ENCODE measurements at places on chromosomes 5 and 9.

DNA sequence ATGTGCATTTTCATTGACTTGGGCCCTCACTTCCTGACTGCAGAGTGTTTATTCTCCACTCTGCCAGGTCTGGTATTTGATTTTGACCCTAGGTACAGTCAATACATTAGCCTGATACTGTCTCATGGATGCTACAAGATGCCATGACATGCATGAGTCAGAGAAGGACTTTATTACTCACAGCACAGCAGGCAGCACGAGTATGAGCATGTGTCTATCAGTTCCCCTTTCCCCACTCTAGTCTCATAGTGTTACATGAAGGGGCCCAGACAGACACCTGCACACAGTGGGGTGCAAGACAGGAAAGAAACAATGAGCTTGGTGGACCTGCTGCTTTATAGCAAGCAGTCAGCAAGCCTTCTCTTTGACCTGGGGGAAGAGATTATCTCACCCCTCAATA lies 19.6 kb downstream of the ITGA2 start:
- no peak for DNase-seq

DNA sequence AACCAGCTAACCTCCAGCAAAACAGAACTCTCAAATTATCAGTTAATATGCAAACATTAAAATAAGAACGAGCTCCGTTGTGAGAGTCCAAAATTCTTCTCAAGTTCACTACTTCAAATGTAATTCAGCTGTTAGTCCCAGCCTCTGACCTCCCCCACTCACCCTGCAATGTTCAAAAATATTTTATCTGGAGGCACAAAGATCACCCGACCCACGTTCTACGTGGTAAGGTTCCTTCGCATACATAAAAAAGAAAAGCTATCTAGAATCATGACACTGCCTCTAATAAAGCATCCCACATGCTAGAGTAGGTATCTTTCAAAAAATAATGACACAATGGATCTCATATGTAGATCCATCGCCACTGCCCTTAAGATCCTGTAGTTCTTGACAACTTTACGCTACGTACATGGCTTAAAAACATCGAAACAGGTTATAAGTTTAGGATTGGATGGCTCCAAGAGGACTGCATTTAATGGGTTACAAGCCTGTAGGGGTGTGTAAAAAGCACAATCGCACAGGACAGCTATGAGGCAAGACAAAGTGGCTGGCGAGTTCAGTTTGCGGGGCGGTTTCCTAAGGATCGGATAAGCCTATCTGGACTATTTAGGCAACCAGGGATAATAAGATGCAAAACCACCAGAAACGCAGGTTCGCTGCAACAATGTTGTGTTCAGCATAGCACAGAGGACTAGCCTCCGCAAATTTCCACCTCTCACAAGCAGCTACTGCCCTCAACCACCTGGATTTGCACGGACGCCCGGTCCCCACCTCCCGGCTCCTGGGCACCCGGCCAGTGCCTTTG lies 969 bp downstream of the CLK4 start:
- no peak for DNase-seq

- DNase-seq: no peak
These were observed 587.3 kb downstream of the SEMA5A start for GRCh38 chr5:8958602-8959001.

GRCh38 chr5:134902071-134902801 lies 2.7 kb upstream of the PCBD2 start:
- no peak for DNase-seq

DNA sequence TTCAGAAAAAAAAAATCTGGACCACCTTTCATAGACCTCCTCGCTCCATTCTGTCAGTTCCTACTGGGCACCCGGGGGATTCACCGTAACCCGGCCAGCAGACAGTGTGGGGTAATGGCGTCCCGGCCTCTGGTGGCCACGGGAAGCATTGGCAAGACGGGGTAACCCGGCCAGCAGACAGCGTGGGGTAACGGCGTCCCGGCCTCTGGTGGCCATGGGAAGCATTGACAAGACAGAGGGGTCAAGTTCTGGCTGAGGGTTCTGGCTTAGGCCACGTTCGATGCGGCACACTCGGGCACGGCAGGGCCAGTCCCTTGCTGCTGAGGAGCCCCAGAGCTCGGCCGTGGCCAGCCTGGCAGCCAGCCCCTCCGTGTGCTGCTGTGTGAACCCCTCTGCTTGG lies 116.2 kb upstream of the RAPGEF1 start:
- no peak for DNase-seq

GRCh38 chr9:116134975-116135374 lies 18.6 kb upstream of the PAPPA start:
- DNase-seq: no peak

DNA sequence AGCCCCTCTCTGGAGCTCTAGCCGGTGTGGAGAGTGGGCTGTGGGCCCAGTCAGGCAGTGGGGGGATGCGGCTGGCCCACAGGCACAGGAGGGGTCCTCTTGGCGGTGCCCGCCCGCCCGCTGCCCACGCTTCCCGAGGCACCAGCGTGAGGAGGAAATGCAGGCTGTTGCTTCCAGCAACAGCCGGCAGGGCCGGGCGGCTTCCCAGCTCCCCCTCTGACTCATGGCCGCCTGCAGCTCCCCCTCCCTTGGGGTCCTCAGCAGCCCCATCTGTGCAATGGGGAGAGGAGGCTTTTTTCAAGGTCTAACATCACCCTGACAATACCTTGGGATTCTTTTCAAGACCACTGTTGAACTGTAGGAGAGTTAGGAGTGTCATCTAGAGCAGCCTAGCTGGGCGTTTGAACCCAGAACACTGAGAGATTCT lies 10.4 kb downstream of the CXXC5 start:
- no peak for DNase-seq

- DNase-seq: no peak
These were observed at the start of gene C7 for GRCh38 chr5:40909264-40909663. C7 (plus strand) TSS chr5:40909497; CDS start chr5:40909611, 114 bp downstream.

DNA sequence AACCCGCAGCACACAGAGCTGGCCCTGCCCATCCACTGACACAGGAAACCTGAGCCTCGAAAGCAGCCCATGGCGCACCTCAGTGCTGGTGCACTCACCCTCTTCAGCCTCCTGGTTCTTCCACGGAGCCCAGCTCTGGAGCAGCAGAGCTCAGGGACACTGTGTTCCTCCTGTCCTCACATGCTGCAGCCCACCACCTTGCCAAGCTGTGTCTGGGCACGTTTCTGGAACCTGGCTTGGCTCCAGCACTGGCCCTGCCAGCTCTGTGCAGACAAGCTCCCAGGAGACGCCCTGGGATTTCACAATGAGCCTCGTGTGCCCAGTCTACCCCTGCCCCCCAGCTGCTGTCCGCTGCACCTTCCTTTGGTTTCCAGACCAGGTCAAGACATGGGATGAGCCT lies 119.5 kb downstream of the SYK start:
- peak; percentile 88 for DNase-seq

DNA sequence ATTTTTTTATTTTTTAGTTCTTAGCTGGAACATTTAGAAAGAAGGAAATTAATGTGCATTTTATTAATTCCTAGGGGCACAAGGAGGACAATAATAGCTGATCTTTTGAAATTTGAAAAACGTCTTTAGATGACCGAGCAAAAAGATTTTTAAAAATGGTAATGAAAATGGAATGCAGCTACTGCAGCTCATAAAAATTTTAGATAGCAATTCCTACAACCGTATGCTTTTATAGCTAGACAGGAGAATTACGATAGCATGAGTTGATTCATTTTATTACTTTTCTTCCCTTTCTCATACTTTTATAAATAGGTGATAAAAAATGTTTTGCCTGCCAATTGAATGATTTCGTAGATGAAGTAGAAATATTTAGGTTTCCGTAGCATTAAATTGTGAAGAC lies 13.7 kb upstream of the RUFY1 start:
- DNase-seq: no peak

- DNase-seq: no peak
These were observed 3.6 kb upstream of the CARD19 start for GRCh38 chr9:93092251-93092991.

DNA sequence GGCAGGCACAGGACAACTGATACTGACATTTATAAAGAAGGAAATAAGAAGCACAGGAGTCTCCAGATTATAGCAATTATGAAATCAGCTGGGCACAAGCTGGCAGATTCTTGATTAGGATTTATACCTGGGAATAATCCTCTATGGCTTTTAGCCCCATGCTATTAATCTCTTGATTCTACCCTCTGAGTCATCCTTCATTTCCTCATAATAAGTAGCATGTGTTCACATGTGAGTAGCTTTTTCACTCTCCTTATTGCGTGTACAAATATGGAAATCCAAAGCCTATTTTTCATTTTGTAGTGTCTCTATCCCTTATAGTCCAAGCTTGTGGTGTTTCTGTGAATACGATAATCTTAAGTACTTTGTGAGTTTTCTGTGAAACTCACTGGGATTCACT lies 185.0 kb upstream of the PRLR start:
- DNase-seq: no peak

All from Right ventricle myocardium inferior (tissue), 1 donor.